ENCODE measurements at places on chromosomes 4 and X. TPM values are rescaled to one million over a fixed set of nuclear protein-coding genes. Genes with fewer than 3 reads are reported as not detected.

The ADGRG4 gene
- total RNA-seq: not detected

The SLC10A4 gene
- total RNA-seq: 0.61 TPM

The GPAT3 gene
- 4.7 TPM for total RNA-seq

The CACNA1F gene
- not detected for total RNA-seq

The GPC3 gene
- total RNA-seq: 4.0 TPM

The RHOXF1 gene
- not detected for total RNA-seq

The CD99 gene
- total RNA-seq: 51.2 TPM

The KCNE5 gene
- total RNA-seq: 0.71 TPM

The HTRA3 gene
- total RNA-seq: not detected
